ENCODE measurements at places on chromosomes 7 and 10.

- no peak for DNase-seq
These were observed 562.0 kb upstream of the SEMA3D start for GRCh38 chr7:85748861-85749260.

DNA sequence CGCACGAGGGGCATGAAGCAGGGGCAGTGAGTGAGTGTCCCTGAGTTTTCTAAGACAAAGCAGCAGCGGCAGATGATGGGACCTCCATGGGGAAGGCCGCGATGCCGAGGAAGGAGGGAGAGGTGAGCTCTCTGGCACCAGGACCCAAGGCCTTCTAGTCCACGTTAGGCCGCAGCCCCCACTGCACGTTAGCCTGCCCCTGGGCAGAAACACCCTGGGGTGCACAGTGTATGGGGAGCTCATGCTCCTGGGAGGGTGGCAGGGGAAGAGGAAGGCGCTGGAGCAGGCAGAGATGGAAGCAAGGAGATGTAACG, 97.3 kb upstream of the IKZF1 start:
- DNase-seq: no peak

DNA sequence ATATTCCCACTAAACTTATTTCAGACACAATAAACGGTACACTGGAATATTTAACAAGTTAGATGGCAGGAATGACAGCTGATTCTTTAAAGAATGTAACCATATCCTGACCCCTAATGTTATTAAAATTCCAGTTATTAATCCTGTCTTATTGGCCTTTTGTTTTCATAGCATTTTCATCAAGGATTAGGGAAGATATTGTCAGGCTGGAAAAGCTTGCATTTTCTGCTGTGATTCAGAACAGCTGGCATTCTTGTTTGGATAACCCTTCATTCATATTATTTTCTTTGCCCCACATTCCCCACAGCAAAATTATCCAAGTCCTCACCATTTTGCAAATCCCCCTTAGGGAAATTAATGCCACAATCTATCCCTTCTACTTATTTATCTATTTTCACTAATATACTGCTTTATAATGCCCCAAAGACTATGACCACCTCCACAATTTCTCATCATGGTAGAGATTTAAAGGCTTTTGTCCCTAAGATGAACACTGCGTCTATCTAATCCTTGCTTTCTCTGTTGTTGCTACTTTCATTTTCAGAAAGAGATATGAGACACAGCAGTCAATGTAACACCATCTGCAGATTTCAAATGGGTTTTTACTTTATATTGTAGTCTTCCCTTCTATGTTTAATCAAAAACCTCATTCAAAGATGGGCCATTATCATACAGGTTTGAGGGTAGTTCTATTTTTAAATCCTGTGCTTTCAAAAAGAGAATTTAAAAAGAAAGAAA, 475.1 kb downstream of the PARD3 start:
- DNase-seq: no peak

DNA sequence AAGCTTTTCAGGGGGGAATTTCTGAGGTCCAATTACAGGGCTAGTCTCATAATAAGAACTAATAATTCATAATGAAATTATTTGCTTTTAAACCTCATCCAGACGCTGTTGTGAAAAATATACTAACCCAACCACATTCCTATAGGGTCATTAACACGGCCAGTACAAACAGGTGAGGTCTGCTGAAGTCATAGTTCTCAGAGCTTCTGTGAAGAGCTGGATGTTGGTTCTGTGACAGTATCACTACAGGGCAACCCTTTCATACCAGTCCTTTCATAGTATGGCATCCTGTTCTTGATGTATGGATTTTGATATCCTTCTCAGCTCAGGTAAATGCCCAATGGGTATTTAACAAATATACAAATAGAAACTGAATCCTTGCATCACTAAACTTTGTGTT, 62.3 kb upstream of the FAM133B start:
- DNase-seq: no peak

GRCh38 chr10:102152545-102152890, 329 bp downstream of the NOLC1 start:
- DNase-seq: no peak

DNA sequence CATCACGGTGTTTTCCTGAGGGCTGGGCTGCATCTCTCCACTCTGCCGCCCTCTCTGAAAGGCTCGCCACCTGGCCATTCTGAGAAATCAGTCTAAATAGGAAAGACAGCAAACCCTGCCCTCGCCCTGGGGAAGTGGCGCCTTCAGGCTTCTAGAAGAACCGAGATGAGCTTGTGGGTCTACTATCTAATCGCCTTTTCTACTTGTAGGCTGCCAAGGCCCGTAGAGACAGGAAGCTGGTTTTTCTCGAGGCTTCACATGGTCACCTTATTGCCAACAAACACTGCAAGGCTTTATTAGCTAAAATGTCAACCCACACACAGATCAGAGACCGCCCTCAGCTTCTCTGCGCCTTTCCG, 21.4 kb downstream of the LAT2 start:
- DNase-seq: no peak

GRCh38 chr10:100894589-100895294, 18.0 kb upstream of the SLF2 start:
- DNase-seq: no peak

Data from skeletal muscle cell (primary cell).